ENCODE measurements at places on chromosomes 13 and 19.

DNA sequence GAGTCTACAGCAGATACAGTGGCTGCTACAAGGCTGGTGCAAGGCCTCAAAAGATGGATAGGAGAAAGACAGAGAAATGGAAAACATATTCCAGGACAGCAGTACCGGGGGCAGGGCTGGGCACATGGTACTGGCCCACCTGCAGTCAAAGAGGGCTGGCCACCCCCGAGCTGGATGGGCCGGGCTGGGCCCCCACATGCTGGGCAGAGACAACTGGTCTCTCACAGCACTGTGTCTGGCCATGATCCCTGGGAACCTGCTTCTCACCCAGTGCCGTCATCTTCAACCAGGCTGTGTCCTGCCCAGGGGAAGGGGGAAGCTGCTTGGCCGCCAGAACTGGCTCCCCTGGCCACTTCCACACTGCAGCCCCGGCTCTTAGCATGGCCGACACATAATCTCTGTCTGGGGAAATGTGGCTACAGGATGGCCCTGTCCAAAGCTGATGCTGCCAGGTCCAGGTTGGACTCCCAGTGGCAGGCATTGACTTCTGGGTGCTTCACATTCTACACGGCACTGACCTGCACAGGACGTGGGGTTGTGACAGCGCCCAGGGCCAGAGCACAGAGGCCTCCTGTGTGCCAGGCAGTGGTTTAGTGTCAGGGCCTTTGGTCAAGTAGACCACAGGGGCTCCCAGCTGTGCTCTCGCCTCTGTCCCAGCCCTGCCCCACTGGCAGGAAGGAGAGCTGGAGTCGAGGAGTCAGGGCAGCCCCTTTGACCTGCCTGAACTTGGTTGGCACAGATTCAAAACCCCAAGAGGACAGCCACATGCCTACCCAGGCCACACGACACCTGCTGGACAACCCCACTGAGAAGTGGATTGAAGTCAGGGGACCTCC is 21.7 kb downstream of the PEPD start:
- no peak for DNase-seq

GRCh38 chr19:48724796-48725753 is 5.5 kb upstream of the MAMSTR start:
- no peak for DNase-seq

GRCh38 chr13:107742544-107742943 is 472.8 kb downstream of the LIG4 start:
- no peak for DNase-seq

GRCh38 chr19:58170860-58171259 is 12.0 kb upstream of the ZNF274 start:
- no peak for DNase-seq

DNA sequence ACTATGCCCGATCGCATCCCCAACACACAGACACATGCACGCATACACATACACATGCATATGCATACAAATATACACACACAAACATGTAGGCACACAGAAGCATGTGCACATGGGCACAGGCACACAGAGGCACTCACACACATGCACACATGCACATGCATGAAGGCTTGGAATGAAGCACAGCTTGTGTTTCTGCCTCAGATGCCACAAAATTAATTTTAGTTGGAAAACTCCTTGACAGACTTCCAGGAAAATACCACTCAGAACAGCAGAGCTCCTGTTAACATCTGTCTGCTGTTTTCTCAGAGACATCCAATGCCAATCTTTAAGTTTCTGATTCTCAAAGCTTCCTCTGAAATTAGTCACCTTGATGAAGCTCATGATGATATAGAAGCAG is 532.7 kb downstream of the RFC3 start:
- DNase-seq: no peak

- DNase-seq: no peak
Measured at GRCh38 chr19:2594319-2594718, 108.2 kb downstream of the GNG7 start.

DNA sequence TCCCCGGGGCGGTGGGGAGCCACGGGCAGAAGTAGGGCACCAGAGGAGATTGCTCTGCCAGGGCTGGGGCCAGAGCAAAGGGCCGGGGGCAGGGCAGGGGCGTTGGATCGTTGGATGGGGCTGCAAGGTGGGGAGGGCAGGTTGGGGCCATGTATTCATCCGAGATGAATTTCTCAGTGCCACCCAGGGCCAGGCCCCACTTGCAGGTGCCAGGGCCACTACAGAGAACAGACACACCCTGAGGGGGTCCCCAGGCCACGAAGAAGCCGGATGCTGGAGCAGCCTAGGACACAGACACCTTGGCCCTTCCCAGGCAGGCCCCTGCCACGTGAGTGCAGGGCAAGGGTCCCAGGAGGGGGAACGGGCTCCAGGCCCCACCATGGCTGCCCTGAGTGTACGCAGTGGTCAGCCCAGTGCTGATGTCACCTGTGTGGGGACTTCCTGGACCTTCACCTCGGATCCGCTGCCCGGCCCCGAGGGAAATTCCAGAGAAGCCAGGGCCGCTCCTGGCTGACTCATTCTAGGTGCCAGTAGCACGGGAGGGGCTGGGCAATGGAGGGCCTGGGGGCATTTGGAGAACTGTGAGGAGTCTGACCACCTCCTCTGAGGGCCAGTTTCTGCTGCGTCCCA is 9.6 kb upstream of the SBNO2 start:
- no peak for DNase-seq

DNA sequence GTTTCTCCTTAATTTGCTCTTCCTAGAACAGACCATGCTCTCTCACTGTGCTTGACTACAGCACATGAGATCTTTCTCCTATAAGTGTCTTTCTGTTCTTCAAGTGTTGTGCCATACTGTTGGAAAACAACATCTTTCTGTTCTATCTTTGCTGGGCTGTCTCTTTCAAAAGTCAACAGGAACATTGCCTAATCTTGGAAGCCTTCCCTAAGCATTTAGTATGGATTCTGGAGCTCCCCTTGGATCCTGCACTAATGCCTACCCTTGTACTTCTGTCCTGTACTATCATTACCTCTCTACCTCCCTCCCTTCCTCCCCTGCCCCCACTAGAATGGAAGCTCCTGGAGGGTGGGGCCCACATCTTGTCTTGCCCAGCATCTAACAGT is 26.8 kb downstream of the STARD13 start:
- no peak for DNase-seq

GRCh38 chr13:27559719-27560118 is 60.6 kb downstream of the LNX2 start:
- no peak for DNase-seq

DNA sequence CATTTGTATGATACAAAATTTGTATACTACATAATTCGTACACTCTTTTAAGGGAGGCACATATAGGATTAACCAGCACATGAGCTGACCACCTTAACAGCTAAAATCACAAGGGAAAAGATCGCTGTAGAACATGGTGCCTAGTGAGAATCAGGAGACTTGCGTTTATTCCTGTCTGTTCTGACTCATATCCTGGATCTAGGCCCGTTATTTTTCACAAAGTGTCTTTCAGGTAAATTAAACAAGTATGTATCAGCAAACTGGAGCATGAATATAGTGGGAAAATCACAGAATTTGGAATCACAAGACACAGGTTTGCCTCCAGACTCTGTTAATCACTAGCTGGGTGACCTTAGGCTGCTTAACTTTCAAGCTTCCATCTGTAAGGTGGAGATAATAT is 47.5 kb upstream of the ESD start:
- no peak for DNase-seq

GRCh38 chr19:1882089-1882785 is 3.1 kb downstream of the ABHD17A start:
- DNase-seq: peak; percentile 67

DNA sequence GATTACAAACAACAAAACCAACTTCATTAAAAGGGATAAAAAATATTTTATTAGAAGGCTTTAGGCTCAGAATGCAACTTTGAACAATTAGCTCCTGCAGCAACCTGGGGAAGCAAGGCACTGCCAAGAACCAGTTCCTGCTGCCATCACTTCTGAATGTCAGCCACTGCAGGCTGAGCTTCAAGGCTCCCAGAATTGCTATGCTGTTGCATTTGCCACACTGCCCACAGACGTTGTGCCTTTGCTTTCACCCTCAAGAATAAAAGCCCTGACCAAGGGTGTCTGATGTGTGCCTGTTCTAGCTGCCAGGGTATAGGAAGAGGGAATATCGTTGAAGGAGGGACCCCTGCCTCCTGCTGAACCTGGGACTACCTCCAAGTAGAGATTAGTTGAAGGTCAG is 238.4 kb downstream of the ITGBL1 start:
- no peak for DNase-seq

DNA sequence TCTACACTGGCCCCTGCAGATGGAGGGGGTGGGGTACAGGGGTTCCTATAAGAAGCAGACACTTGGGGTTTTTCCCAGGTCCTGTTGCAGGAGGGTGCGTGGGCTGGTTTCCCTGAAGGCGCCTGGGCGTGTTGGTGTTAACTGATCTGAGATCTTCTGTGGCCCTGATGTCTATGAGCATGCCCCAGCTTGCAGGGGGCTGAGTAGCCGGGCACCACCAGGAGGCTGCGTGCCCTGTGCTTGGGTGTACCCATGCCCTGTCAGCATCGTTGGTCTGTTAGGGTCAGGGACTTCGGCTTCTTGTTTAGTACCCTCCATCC is 45.3 kb downstream of the CAPN12 start:
- DNase-seq: peak; percentile 35

- no peak for DNase-seq
Measured at GRCh38 chr13:75404726-75405125, 77.2 kb downstream of the TBC1D4 start.
